ENCODE measurements at places on chromosomes 6 and 20.

- no peak for DNase-seq
Measured at GRCh38 chr20:7714549-7714948, 225.7 kb downstream of the HAO1 start.

DNA sequence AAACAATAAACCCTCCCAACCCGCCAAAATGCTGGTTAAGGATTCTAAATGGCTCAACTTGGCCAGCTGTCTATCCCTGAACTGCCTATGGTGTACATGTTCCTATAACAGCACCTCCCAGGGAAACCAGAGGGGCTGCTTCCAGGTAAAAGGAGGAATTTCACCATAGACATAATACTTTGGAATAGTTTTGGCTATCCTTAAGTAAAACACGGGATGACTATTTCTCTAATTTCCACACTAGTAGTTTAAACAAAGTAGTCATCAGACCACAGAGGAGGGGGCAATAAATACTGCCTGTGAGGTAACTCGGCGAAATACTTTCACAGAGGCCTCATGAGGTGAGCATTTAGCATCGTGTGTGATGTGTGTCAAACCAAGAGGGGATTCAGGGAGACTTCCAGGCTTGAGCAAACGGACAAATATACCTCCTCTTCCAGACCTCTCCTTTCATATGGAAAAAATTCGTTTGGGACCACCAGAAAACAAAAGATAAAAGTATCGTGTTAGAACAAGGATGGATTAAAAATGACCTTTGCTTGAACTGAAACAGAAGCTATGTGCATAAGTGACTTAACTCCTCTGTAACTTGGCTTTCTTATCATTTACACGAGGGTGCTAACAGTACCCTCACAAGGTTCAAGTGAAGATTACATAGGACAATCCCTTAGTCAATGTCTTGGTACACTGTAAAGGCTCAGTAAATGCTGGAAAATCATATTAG lies 1.0 kb upstream of the XRN2 start:
- DNase-seq: no peak

GRCh38 chr6:16483315-16483875 lies 245.0 kb downstream of the GMPR start:
- no peak for DNase-seq

GRCh38 chr6:39178235-39178634 lies 51.0 kb downstream of the KCNK5 start:
- no peak for DNase-seq

DNA sequence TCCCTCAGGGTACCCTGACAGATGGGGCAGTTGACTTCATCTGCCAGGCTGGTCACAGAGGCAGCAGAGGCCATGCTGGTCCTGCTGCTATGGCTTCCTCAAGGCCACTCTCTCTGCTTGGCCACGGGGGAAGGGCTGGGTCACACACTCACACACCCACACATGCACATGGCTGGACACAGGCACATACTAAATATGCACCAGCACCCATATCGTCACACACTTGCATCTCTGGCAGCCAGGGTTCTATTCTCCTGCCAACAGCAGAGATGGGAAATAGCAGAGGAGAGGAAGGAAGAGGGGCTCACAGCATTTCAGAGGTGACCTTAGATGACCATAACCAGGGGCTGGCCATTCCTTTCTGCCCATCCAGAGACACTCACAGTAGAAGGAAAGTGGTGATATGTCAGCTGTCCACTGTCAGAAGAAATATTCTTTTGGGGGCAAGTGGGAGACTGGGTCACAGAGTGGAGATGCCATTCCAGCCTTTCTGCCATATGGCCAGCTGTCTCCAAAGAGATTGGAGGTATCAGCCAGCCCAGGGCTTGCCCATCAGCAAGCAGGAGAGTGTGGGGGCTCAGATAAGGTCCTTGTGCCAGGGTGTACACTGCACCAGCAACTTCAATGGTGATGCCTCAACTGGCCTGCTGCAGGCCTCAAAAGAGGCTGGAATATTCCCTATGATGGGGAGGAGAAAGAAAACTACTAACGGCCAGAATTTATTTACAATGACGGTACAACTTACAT lies at the start of gene TRIM10:
TRIM10 (minus strand) TSS at position 427 of the 747 bp plus-strand sequence; CDS start at position 74, 353 bp downstream.
- DNase-seq: no peak

DNA sequence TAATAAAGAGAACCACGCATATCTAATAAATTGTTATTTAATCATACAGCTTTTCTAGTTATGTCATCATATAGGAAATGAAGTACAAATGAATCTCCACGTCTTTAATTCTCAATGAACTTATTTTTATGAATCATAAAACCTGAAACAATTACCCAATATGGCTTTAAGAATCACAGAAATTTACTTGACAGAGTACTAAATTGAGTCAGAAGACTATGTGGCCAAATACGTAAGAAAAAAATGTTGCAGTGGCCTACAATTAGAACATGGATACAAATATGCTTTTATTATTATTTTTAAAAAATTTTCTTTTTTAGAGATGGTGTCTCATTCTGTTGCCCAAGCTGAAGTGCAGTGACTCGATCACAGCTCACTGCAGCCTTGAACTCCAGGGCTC lies 584.7 kb upstream of the SLC35B3 start:
- DNase-seq: no peak

GRCh38 chr6:148629592-148630465 lies 117.0 kb upstream of the UST start:
- DNase-seq: no peak

- DNase-seq: no peak
Measured at GRCh38 chr6:2547355-2547754, 203.4 kb downstream of the MYLK4 start.

DNA sequence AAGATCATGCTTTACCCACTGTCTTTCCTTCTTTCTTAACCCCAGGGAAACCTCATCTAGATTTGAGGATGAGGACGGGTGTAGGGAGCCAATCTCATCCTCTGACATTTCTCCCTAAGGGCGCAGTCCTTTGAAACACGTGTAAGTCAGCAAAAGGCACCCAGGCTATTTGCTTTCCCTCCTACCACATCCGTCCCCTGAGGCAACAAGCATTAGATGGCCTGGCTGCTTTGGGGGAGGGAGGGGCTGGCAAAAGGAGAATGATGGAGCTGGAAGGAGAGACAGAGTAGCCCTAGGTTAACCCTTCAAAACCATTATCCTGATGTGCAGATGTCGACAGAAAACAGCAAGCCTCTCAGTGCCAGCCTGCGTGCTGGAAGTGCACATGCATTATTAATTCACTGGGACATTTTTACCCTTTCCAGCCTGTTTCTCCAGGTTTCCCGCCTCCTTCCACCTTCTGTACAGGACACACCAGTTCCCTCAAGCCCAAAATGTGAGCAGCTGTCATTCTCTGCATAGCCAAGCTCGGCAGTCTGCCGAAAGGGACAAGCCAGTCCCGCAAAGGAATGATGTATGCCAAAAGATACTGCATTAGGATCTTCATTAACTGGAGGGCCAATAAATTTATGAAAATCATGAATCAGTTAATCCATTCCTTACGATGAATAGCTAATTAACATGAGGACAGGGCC lies 547.2 kb downstream of the CD83 start:
- DNase-seq: no peak

- no peak for DNase-seq
Measured at GRCh38 chr6:106125925-106126435, 39.8 kb downstream of the PRDM1 start.

DNA sequence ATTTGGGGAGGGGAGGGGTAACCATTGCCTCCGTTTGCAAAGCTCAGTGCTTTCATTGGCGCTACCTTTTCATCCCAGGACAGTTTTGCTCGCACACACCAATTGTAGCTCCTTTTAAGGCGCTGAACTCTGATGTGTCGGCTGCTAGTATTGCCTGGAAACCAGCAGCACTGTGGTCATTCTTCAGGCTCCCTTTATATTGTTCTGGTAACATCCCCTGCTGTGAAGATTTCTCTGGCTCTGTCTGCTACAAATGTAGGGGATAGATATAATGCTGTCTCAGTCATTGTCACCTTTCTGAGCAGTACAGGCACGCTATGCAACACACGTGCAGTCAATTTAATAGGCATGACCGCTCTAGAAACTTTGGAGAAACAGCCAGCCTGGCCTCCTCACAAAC lies 172.9 kb upstream of the SASH1 start:
- no peak for DNase-seq

DNA sequence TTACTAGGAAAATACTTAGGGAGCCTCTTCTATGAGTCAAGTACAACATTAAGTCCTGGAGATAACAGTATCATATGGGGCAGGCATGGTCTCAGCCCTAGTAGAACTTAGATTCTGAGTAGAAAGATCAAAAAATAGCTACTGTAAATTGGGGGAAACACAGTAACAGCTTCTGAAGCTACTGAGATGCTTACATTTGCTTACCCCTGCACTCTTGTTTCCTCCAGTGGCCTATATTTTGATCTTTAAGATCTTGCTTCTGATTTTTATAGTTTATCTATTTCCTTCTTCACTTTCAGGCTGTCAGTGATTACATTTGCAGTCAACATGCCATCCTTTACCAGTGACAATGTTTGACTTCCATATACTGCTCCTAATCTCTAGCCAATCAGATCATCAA lies 35.3 kb downstream of the HIVEP2 start:
- no peak for DNase-seq

- no peak for DNase-seq
Measured at GRCh38 chr20:7375905-7376304, 564.4 kb downstream of the HAO1 start.

Data from NCI-H187 treated with DMSO at 0.1 percent for 48 hours (cell line).